Activated T-cell treated with anti-CD3 and anti-CD28 coated beads for 4 hours (primary cell): ENCODE measurements at places on chromosomes 5 and 9.
A peak's percentile ranks its signal among the peaks of the same experiment; 100 is the strongest.

DNA sequence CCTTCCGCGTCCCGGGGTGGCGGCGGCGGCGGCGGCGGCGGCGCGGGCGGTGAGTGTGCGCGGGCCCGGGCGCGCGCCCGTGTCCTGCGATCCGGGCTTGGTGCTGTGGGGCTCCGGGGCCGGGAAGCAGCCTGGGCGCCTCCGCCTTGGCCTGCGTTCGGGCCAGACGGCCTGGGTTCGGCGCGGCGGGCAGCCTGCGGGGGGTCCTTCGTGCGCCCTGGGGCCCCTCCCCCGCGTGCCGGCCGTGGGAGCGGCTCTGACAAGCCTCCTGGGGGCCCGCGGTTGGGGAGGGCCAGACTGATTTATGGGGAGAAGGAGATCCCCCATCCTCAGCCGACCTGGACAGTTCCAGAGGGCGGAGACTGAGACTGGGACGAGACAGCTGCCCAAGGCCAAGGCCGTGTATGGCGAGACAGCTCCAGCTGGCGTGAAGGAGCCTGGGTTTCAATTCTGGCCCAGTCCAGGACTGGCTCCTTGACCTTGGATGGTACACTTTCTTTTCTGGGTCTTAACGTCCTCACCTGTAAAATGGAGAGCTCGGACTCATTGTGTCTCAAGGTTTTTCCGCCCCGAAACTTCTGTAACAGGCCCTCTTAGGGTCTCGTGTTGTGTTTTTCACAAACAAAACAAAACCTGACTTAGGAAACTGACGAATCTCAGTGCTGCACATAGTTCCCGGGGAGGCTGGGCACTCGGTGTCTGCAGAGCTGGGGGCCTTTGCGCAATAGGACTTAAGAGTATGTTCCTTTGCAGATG is 603 bp downstream of the TMEM268 start:
- peak; percentile 26 for DNase-seq

DNA sequence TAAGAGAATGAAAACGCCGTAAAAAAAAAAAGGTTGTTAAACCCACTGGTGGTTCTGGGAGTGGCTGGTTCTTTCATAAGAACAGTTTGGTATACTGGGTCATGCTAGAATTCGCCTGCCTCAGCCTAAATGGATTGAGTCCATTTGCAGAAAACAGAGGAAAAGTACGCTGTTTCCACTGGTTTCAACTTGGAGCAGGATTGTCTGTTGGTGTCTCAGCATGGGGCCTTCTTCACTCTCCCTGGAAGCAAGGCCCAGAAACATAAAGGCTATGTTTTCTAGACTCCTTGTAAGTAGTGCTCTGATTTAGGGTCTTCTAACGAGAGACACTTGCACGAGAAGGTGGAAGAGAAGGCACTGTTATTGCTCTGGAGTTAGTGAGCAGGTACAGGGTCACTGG is 116.9 kb upstream of the MTAP start:
- DNase-seq, result no peak

GRCh38 chr5:169161022-169161680 is 139.8 kb downstream of the SLIT3 start:
- DNase-seq, result no peak

DNA sequence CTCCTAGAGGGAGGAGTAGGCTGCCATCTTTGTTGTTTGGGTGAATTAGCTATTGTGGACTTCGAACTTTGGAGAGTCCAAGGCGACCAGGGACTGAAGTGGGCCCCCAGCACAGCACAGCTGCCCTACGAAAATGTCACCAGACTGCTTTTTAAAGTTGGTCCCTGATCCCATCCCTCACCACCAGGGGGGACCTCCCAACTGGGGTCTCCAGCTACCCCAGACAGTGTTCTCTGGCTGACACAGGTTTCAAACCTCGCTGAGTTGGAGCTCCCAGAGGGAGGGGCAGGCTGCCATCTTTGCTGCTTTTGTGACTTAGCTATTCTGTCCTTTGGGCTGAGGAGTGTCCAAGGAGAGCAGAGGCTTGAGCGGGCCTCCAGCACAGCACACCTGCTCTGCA is 45.7 kb upstream of the ADRB2 start:
- no peak for DNase-seq

DNA sequence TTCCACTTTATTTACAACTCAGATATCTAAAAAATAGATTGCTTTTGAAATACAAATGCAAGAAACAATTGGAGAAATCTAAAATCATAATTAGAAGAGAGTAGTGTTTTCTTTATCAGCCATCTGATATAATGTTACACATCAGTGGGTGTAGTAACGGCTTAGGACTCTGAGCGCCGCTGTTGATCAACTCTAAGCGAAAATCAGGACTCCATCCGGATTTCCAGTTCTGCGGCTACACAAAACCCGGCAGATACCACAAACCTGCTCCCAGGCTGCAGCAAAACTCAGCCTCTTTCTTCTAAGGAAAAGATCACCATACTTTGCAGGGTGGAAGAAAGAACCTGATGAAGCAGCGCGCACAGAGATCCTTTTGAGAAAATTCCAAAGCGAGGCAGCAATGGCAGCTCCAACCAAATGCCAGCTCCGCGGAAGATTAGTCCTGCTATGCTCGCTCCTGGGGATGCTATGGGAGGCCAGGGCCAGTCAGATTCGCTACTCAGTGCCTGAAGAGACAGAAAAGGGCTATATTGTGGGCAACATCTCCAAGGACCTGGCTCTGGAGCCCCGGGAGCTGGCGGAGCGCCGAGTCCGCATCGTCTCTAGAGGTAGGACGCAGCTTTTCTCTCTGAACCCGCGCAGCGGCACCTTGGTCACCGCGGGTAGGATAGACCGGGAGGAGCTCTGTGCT is at the start of gene PCDHGA9:
TSS of gene PCDHGA9 (plus strand) at position 226 of the 691 bp plus-strand sequence. CDS start at position 401, 175 bp downstream.
- no peak for DNase-seq
